ENCODE measurements at places on chromosomes 16 and 17.

DNA sequence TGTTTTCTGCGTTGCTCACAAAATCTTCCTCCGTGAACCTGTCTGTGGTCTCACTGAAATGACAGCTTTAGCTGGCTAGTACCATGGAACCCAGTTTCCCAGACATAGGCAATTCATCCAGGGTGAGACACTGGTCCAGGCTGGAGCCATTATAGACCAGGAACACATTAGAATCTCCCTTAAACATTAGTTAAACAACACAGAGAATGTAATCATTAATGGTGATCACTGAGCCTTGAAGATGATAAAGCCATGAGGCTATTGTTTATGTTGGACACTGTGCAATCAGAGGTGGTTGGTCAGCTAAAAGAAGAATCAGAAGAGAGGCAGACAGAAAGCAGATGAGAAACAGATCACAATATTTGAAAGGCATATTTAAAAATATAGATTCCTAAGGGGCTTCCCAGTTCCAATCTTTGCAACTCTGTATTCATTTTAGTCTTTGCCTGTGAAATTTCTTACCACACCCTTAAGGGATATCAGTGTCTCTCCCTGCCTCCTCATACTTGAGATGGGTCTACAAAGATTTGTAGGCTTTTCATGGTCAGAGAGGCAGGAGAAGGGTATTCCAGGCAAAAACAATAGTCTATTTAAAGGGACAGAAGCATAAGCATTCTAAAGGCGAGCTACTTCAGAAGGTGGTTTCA lies 317.9 kb downstream of the MAP2K6 start:
- no peak for DNase-seq

DNA sequence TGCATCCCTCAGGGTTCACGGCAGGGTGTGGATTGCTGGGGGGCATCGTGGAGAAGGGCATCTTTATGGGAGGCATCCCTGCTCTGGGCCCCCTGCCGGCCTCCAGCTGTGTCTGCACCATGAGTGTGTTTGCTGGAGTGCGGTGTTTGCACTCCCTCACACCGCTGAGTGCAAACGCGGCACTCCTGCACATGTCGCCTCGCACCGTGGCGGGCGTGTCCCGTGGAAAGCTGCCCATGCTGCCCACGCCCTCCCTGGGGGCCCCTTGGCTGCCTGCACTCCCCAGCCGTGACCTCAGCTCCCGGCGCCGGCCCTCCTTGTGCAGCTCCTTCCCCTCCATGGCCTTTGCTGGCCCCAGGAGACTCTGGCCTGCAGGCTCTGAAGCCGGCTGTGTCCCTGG lies 74.6 kb upstream of the ZNF750 start:
- DNase-seq, result no peak

- no peak for DNase-seq
These were observed 7.3 kb downstream of the MYOCD start for GRCh38 chr17:12672947-12673346.

- no peak for DNase-seq
These were observed 233.5 kb upstream of the TNRC6C start for GRCh38 chr17:77724876-77725615.

- no peak for DNase-seq
These were observed 329.7 kb downstream of the ABCC12 start for GRCh38 chr16:47826070-47826469.

DNA sequence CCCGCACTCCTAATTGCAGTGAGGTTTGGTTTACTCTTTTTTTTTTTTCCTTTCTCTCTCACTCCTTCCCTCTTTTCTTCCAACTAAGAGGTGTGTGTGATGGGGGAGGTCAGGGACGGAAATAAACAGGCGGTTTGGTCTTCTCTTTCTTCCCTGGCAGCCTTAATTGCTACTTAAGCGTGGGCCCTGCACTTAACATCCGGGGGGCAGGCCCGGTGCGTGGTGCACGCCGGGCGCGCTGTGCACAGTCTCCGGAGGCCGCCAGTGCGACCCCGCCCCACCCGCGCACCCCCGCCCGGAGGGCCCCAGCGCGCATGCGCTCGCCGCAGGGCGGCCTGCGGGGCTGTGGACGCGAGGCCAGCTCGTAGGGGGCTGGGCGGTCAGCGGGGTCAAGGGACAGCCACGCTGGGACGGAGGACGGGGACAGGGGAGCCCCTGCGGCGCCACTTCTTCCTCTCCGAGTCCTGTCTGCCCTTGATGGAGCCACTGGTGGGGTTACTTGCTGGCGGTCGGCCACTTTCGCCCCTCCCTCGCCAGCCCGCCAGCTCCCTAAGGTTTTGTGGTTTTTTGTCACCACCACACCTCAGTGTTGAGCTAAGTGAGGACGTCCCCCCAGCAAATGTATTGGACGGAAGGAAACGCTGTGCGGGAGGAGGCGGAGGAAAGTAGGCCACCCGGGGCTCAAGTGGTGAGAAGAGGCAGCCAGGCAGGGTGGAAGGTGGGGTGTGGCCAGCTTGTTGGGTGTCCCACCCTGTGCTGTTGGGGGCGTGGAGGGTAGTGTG lies 120.9 kb downstream of the MRM1 start:
- DNase-seq, result peak; percentile 51

Data from mesendoderm (in vitro differentiated cells).